ENCODE measurements at places on chromosomes 4 and X.
A peak's percentile ranks its signal among the peaks of the same experiment; 100 is the strongest.

DNA sequence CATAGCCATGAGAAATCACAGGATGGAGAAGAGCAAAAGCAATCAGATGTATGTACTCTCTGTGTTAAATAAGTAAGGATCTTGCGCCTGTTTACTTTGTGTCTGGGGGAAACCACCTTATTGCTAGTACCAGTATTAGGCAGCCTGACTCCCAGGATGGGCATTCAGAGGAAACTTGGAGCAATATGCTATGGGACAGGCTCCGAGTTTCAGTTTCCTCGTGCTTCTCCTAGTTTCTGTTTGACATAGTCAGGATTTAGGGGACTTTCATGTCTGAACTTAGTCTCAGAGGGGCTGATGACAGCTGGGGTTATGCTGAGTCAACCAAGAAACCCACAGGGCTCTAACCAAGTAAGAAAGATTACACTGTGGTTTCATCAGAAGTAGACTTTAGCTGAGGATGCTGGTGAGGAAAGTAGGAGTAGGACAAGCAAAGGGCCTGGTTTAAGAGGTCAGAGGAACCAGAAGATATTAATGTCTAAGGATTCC lies 13.5 kb downstream of the NSUN7 start:
- DNase-seq = no peak

DNA sequence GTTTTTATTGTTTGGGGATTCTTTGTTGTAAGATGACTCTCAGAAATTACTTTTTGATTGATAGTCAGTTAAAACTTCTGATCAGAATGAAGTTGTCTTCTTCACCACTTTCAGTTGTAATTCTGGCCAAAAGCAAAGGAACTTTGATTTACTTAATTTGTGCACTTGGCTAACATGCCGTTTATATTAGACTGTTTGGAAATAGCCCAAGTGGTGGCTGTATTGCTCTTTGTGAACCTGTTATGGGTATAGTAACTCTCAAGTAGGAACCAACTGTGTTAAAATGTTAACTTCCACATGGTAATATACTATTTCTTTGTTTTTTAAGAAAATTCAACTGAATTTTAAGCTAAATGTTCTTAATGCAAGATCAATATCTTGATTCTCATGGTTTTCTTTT lies 581.9 kb downstream of the GRID2 start:
- no peak for DNase-seq

- peak; percentile 66 for DNase-seq
Observed at GRCh38 chr4:147340111-147340510, 140.8 kb upstream of the EDNRA start.

DNA sequence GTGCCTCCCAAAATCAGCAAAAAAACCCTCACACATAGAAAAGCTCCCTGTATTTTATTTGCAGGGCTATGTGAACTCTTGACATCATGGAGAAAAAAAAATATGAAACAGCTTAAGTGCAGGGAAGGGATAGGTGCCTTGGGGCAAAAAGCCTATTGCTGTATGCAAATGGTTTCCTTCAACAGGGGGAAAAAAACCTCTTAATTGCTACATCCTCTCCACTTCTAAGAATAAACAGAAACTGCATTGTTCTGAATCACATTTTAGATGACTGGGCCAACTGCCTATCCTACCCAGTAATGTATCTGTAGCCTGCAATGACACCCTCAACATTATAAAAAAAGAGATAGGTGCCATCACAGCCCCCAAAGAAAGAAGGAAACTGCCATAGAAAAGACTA lies 229.4 kb upstream of the GALNTL6 start:
- DNase-seq = no peak

DNA sequence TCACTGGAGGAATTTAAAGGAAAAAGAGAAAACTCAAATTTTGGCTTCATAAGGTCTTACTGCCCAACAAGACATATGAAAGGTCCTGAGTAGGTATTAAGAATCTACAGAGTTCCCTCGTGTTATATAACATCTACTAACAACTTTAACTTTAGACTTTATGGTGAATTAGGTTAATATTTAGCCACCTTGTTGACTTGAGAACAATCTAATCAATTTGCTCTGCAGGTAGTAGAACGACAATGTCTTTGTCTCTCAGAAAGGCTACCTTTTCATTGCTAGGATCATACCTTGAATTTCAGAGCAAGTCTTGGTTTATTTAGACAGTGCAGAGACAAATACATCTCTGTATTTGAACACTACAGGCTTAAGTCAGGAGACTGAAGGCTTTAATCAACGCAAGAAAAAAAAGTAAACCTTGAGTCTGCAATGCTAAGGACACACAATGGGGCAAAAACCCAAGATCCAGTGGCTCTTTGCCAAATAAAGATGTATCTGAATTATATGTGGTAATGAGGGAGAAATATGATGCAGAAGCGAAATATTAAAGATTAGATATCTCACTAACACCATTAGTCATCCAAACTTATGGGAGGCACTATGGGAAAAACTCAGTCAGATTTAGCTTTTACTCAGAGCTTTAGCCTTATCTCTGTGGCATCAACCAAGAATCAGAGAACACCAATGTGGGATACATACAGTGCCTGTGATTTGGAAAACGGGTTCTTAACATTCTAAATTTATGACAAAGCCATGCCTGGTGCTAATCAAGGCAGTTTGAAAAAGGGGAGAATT lies 93.6 kb upstream of the FTHL17 start:
- DNase-seq = peak; percentile 48

GRCh38 chrX:2705046-2705832 lies 14.1 kb downstream of the CD99 start:
- no peak for DNase-seq

DNA sequence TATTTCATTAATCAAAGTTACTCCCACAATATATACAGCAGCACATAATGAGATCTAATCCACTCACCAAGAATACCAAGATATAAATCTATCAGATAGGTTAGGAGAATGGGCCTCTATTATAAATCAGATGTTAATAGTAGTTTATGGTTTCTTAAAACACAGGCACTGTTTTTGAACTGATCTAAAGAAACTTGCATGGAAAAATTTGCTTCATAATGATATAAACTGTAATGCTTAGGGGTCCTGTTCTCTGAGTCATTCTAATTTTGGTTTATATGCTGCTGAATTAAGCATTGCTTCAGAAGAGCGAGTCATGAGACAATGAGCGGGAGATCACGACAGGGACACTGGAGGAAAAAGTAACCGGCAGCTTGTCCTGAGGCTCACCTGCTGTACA lies 113.3 kb upstream of the OTUD4 start:
- no peak for DNase-seq

GRCh38 chr4:40321574-40322275 lies 13.4 kb upstream of the CHRNA9 start:
- DNase-seq = peak; percentile 90

- DNase-seq = no peak
Observed at GRCh38 chr4:137685357-137685756, 153.1 kb upstream of the PCDH18 start.

DNA sequence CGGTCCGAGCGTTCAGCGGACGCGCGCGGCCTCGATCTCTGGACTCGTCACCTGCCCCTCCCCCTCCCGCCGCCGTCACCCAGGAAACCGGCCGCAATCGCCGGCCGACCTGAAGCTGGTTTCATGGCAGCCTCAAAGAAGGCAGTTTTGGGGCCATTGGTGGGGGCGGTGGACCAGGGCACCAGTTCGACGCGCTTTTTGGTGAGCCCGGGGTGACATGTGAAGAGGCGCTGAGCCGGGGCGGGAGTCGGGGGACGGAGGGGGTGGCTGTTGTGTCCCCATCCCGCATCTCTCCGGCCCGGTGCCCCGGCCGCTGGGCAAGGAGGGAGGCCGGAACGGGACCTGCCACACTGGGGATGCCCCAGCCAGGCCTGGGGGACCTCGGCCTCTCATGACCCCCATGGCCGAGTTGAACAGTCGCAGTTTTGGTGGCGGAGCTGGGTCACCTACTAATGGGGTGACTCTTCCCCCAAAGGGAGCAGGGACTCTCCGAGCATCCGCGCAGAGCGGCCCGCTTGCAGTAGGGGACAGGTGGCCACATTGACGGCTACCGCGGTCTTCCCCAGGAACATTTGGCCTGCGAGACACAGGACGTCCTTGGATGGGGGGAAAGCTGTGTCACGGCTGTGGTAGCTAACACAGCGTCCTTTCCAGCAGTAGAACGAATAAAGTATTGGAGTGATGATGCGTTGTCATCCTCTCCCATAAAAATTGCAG lies at the start of gene GK:
GK (plus strand) TSS at position 9 of the 717 bp plus-strand sequence; CDS start at position 124, 115 bp downstream.
- DNase-seq = peak; percentile 0

DNA sequence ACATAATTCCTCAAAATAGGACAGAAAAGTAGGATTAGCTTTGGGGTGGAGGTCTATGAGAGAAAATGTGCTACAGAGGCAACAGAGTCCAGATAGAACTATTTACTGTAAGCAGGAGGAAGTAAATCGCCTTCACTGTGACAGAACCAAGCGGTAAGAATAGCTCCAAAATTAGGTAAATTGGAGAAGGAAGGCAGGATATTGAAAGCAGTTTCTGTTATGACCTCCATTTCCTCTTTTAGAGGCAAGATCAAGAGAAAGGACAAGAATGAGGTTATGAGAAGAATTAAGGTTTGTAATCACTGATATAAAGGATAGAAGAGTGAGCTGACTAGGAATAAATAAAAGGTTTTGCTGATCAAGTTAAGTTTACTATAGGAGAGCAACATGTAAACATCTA lies 44.1 kb upstream of the NEUROG2 start:
- DNase-seq = no peak

DNA sequence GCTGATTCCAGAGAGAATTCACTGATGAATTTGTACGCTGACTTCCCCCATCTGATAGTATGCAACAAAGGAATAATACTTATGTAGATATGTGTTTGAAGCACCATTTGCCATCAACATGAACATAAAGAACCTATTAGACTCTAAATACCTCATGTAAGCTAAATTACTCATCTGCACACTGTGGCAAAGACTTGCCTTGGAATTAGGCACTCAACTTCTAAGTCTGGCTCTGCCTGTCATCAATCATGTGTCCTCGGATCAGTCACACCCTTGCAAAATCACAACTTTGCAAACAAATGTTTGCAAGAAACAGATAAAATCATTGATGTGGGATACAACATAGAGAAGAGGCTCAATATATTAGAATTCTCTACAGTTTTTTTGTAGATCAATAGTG lies 169.9 kb upstream of the LDB2 start:
- DNase-seq = peak; percentile 30

- no peak for DNase-seq
Observed at GRCh38 chr4:148061795-148062194, 329.9 kb downstream of the ARHGAP10 start.

- no peak for DNase-seq
Observed at GRCh38 chrX:1491851-1492349, 39.2 kb upstream of the ASMTL start.

- DNase-seq = no peak
Observed at GRCh38 chrX:110125446-110126162, 122.7 kb downstream of the TMEM164 start.

- DNase-seq = no peak
Observed at GRCh38 chr4:68011684-68012083, 48.4 kb upstream of the TMPRSS11A start.

- DNase-seq = no peak
Observed at GRCh38 chrX:8027827-8028226, 100.6 kb upstream of the PNPLA4 start.

DNA sequence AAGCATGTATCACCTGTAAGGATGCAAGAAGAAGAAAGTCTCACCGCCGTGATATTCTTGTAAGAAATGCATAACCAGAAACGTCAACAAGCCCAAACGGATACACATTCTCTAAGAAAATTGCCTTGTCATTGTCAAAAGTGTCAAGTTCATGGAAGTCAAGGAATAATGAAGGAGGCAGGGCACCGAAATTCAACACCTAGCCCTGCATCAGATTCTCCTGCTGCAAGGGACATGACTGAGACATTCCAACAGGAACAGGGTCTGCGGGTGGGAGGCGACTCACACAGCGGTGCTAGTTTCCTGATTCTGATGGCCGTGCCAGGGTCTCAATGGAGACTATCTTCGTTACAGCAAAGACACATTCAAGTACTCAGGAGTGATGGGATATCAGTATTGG lies 26.7 kb downstream of the IRF2 start:
- no peak for DNase-seq

DNA sequence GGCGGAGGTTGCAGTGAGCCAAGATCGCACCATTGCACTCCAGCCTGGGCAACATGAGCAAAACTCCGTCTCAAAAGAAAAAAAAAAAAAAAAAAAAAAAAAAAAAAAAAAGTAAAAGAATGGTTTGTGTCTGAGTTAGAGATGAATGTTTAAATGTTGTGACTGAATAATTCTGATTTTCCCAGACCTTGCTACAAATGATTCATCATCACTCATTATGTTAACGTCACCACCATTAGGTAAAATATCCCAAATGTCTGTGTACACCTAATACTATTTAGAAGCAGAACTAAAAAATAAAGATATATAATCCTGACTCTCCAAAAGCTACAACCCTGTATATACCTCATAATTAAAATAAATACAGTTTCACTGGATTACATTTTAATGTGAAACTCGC lies 70.8 kb downstream of the HHIP start:
- no peak for DNase-seq

GRCh38 chrX:2404776-2405175 lies 96.0 kb downstream of the DHRSX start:
- DNase-seq = no peak

DNA sequence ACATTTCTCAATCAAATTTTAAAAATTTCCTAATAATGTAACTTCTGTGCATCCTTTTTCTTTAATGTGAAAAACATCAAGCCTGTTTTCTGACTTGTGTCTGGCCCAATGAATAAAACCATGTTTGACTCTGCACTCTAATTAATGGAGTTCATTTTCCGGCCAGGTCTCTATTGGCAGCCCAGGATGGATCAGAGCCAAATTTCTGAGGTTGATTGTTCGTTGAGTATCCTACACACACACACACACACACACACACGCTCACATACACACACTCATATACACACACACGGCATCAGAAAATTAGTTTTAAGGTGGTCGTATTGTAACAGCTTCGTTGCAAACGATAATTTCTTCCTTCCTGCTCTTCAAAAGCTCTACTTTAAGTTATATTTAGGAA lies 28.9 kb upstream of the TLL1 start:
- DNase-seq = no peak

DNA sequence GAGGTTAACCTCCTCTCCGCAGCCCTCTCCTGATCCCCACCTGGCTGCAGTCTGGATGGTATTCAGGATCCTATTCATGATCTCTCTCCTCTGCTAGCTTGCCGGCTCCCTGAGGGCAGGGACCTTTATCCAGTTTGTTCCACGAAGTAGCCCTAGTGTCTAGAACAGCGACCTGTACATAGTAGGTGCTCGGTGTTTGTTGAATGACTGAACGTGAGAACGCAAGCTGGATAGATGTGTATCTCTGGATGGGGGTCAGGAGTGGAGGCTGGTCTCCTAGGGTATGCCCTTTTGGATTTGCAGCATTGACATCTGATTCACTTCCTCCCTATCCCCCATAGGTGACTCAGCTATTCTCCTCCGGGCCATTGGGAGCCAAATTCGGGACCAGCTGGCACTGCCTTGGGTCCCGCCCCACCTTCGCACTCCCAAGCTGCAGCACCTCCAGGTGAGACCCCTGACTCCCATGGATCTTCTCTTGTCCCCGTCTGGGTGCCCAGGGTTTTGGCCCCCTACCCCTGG lies 7.3 kb downstream of the CCDC22 start:
- no peak for DNase-seq

GRCh38 chrX:65925005-65925404 lies 114.9 kb downstream of the VSIG4 start:
- no peak for DNase-seq
